ENCODE measurements at places on chromosomes 13 and 19.

- peak; percentile 63 for DNase-seq
Measured at GRCh38 chr13:27792393-27793218, at the start of gene GSX1. Gene GSX1, plus strand, starts transcription at chr13:27792483. Its CDS starts 208 bp downstream, at chr13:27792691.

DNA sequence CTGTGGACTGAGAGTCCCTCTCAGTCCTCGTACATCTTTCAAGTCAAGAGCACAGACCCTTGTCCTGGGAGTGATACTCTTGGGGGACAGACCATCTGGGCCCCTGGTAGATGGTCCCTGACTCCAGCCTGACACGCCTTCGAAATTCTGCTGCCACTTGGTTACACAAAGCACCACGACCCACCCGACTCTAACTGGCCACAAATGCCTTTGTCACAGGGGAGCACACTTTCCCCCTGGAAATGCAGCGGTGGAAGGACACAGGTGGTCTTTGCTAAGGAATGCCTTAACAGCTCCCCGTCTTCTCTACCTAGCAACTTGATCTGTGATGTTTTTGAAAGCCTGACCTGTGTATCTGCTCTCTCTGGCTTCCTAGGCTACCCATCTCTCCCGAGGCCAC is 13.8 kb upstream of the DHRS12 start:
- no peak for DNase-seq

GRCh38 chr19:19334989-19335344 is 14.3 kb downstream of the MAU2 start:
- no peak for DNase-seq

- no peak for DNase-seq
Measured at GRCh38 chr13:101036546-101036945, 362.0 kb upstream of the TMTC4 start.

- DNase-seq: peak; percentile 28
Measured at GRCh38 chr13:112443995-112444311, 67.8 kb downstream of the SPACA7 start.

DNA sequence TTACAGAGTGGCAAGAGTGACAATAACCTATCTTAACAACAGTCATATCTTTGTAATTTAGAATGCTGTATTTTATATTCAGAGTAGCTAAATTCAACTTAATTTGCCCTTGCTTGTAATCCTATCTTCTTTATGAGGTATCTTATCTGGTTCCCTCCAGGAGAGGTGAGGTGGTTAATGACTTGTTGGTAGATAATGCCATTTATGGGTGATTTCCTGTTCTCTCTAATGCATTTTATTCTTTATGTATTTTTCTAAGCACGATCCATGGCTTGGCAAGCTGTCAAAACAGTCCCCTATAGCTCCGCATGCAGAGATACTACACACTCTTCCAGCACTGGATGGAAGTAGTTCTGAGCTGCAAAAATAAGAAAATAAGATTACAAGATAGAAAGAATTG is 267.9 kb downstream of the LMO7 start:
- DNase-seq: no peak

GRCh38 chr19:5803752-5804515 is 933 bp upstream of the NRTN start:
- peak; percentile 76 for DNase-seq

DNA sequence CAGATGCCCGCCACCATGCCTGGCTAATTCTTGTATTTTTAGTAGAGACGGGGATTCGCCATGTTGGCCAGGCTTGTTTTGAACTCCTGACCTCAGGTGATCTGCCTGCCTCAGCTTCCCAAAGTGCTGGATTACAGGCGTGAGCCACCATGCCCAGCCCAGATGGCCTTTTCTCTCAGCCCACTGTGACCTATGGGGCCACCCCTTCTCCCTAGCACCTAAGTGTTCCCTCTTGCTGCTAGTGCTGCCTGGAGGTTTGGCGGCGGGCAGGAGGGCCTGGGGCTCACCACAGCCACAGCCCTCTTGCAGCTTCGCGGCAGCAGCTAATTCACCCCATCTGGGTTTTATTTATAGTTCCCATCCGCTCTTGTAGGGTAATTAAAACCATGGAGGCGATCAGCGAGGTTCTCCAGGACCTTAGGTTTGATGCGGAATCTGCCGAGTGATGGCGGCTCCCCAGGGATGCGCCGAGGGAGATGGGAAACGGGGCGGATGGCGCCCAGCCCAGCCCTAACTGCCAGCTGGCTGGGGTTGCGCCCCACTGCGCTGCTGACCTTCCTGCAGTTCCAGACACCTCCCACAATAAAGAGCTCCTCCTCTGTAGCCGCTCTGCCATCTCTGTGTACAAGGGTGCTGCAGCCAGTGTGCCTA is 3.3 kb downstream of the REX1BD start:
- peak; percentile 22 for DNase-seq

GRCh38 chr13:98834254-98834960 is 81.9 kb upstream of the SLC15A1 start:
- no peak for DNase-seq

DNA sequence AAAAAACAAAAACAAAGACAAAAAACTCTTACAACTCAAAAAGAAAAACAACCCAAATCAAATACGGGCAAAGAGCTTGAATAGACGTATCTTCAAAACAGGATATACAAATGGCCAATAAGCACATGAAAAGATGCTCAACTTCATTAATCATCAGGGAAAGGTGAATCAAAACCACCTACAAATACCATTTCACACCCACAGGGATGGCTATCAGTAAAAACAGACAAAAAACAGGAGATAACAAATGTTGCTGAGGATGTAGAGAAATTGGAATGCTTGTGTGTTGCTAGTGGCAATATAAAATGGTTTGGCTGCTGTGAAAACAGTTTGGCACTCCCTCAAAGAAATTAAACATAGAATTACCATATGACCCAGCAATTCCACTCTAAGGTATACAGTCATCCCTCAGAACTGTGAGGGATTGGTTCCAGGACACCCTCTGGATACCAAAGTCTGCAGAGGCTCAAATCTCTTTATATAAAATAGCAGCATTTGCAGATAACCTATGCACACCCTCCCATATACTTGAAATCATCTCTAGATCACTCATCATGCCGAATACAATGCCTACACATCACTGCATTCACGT is 29.7 kb downstream of the MLLT1 start:
- DNase-seq: peak; percentile 60
